ENCODE measurements at places on chromosomes 5 and 9.
A peak's percentile ranks its signal among the peaks of the same experiment; 100 is the strongest.

GRCh38 chr9:81377320-81377719 lies 312.0 kb downstream of the TLE1 start:
- no peak for DNase-seq

DNA sequence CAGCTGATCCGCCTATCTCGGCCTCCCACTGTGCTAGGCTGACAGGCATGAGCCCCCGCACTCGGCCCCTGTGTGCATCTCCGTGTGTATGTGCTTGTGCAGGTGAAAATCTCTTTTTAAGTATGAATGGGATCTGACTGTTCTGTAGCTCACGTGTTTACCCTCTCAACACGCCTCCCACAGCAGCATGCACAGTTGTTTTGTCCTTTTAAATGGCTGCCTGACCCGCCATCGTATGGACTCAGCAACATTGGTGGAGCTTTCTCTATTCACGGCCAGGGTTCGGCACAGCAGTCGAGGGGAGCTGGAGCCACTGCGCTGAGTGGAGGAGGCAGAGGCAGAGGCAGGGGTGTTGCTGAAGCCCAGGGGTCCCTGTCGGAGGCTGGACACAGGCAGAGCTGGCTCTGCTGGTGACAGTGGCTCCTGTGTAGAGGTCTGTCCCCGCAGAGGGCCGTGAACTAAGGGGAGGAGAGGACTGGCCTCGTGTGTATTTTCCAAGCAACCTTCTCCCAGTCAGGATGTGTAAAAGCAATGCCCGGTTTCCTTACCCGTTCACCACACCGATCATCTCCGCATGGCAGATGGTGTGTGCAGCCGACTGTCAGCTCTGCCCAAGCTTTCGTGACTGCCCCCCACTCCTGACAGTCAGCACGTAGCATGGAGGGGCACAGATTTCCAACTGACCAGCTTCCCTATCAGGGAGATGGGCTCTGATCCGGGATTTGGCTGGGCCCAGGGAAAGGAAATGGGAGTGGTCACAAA lies 37.3 kb downstream of the MRPL36 start:
- DNase-seq = no peak

DNA sequence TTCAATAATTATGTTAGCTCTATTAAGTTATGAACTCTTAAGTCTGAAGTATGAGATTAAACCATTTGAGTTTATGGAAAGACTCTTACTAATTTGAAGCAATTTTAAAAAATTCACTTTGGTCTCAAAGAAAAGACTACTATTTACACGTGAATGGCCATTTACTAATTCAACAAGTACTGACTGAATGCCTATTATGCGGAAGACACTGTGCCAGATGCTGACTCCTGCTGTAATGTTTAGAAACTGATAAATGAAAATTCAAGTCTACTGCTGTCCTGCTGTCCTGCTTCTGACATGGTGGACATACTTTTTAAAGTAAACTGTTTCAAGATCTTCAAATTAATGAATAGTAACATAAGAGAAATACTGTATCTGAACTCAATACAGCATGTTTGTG lies 116.2 kb downstream of the MPDZ start:
- DNase-seq = no peak

GRCh38 chr5:111134087-111134486 lies 41.9 kb downstream of the WDR36 start:
- DNase-seq = peak; percentile 32

DNA sequence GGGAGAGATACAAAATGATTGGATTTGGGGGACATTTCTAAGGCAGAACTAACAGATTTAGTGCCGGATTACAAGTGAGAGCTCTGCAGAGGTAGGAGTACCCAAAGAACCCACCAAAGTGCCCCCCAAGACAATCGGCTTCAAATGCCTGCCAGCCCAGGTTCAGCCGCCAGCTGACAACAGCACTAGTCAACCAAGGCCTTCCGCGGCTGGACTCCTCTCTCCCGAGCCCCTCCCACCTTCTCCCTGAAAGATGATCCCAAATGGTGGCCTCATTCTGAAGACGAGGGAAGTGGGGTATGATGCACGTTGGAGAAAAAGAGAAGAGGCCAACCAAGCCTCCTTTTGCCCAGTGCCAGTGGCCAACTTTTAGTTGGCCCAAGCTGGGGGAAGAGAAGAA lies 210.4 kb upstream of the SLC30A5 start:
- DNase-seq = no peak

DNA sequence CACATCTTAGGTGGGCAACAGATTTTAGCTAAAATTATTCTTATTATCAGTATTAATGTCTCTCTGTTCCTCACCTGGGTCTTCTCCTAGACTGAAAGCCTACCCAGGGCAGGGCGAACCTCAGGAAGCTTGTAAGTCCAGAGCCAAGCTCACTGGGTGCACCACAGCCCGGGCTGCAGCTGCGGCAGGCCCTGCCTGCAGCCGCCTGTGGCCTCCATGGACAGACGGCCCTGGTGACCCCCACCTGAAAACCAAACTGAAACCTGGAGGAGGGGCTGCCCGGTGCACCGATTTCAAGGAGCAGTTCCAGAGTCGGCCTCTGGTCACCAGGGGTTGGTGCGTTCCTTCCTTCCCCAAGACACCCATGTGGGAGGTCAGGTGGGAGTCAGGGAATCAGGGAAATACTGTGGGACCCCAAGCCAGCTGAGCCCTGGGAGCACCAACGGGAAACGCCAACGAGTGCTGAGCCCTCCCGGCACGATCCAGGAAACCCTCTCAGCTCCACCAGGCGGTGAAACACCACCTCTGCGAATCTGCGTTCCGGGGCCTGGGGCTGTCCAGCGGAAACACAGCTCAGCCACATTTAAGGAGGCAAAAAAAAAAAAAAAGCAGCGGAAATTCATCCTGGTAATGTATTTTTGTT lies 68.6 kb upstream of the PPP1R26 start:
- DNase-seq = no peak

- no peak for DNase-seq
These were observed 35.8 kb upstream of the PIP5K1B start for GRCh38 chr9:68669218-68669617.

All from HFF-Myc (cell line).